Stimulated activated CD8-positive, alpha-beta memory T cell treated with anti-CD3 and anti-CD28 coated beads, Interleukin-4, amount 100 ng/mL, for 1 hour (primary cell): ENCODE measurements at places on chromosomes 3 and 15.

- DNase-seq = no peak
Observed at GRCh38 chr3:84946240-84946639, 12.5 kb upstream of the CADM2 start.

GRCh38 chr15:27855137-27855536, 244.0 kb downstream of the OCA2 start:
- DNase-seq = no peak

DNA sequence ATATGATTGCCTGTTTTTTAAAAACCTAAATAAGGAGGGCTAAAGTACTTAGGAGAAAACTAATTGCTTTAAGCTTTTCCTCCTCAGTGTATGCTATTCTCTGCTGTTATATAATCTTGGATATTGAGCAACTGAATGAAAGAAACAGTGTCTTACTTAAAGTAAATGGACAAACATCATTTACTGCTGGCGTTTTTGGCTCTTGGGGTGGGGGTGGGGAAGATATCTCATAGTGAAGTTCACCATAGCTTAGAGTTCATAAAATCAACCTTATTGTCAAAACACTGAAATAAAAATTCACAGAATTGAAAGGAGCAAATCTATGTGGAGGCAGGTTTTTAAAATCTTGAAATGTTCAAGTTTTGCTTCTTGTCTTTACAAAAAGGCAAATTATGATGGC, 256.4 kb upstream of the SOX2 start:
- DNase-seq = no peak

GRCh38 chr15:70147178-70147760, 49.6 kb upstream of the TLE3 start:
- no peak for DNase-seq

DNA sequence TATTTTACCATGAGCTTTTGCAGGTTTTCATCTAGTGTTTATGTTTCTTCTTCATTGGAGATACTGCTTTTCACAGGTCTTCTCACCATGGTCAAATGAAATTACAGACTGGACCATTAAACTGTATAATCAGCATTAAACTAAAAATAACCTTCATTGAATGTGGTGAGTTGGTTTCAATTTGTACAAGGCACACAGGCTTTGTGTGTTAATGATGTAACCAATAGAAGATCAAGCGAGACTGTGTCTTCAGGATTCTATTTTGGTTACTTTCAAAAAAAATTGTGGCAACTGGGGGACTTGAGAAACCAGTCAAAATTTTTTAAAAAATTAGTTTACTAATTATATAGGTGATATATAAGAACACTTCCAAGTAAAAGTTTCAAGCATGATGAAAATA, 54.3 kb upstream of the GCSAM start:
- DNase-seq = no peak

DNA sequence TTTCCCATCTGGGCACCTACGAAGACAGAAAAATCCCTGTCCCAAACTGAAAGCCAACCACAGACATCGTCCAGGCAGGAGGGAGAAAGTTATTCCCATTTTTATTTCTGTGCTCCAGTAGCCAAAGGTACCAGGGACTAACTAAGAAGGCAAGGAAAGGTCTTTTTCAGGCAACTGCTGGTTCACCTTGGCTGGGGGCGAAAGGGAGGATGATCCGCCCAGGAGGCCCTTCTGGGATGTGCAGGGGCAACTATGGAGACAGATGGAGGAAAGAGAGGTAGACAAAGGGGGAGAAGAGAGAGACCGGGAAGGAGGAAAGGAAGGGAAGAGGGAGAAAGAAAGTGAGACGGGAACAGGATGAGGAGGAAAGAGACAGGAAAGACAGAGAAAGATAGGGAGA, 13.3 kb downstream of the WNT5A start:
- no peak for DNase-seq

DNA sequence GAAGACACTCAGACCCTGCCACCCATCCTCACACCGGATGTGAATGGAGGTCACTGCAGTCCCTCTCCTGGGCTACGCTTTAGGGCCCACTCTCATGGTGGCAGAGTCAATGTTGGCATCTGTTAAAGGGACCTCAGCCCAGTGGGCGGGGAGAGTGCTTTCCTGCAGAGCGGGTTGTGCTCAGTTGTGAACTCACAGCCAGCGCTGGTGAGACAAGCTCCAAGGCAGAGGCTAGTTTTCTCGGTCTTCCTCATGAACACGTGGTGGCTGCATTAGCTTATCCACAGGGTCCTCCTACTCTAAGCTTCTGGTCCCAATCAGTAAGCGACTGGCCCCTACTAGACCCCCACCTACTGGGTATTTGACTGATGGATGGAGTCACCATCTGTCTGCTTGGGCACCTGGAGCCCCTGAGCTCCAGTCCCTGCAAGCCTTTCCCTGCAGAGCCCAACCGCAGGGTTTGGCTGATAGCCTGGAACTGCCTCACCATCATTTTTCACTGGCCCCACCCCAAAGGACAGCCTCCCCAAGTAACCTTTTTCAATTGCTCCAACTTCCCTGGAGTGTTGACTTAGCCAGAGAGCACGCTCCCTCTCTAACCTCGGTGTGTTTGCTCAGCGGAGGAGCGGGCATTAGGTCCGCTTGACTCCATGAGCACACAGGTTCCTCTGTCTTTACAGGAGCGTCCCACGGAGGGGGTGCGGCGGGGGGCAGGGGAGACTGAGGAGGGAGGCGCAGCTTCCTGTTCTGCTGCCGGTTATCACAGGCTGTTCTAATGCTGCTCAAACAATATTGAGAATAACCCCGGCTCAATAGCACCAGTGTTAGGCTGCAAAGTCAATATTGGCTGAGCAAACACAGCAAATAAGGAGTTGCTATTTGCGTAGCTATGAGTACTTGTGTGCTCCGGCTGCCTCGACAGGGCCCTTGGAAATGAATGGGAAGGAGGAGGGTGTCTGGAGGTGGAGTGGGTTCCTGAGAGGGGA, 141.7 kb downstream of the RPLP1 start:
- DNase-seq = no peak

GRCh38 chr15:81469154-81469553, 95.1 kb upstream of the TMC3 start:
- no peak for DNase-seq

DNA sequence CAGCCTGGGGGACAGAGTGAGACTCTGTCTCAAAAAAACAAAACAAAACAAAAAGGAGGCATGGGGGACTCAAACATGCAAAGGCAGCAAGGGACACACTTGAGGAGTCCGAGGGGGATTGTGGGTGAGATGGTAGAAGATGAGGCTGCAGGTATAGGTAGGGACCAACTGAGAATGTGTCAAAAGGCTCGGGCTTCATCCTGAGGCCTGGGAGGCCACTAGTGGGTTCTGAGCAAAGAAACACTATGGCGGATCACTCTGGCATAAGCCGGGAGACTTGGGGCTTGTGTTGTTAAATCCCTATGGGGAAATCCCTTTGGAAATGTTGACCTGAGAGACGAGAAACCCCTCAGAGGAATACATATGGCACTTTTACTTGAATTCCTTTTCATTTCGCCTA, 21.2 kb downstream of the ZNF710 start:
- no peak for DNase-seq
